ENCODE measurements at places on chromosomes 3 and 15. TPM values are rescaled to one million over a fixed set of nuclear protein-coding genes. Genes with fewer than 3 reads are reported as not detected.

ARL6 gene
- 32.7 TPM for total RNA-seq

NR2F2 gene
- total RNA-seq = 4.4 TPM

OXTR gene
- 0.74 TPM for total RNA-seq

TXNRD3 gene
- 7.9 TPM for total RNA-seq

Measured in temporal lobe (tissue), 4 donors.